ENCODE measurements at places on chromosomes 13 and 19.

DNA sequence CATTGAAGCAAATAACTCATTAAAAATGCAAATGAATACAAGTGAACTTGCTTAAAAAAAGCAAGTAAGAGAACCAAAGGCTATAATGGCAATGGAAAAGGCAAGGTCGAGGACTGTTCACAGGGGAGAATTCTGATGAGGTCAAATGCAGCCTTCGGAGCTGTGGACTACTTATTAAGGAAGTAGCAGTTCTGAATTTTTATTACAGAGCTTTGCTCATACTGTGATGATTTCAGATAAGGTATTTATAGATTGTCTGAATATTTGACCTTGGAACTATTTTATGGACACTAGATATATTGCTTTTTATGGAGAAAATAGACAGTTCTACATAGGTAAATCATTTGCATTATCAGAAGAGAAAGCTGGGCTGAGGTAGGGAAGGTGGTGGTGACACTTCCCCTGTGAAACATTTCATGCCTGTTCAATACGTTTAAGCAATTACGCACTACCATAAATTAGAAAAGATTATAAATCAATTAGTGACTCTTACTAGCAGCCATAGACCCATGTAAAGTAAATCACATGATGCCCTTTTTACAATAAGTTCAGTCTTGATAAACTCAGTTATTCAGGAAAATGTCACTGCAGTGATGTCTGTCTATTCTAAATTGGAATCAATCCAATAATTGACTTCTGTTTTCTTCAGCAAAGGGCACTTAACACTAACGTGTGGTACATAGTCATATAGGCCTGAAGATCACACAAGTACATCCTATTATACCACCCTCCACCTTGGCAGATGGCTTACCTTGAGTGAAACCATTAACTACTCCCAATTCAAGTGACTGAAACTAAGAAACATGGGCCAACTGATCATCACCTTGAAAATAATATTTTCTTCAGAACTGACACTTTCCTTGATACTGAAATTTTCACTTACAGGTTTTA lies 260.0 kb downstream of the KLF12 start:
- no peak for DNase-seq

GRCh38 chr13:50726164-50726563 lies 117.3 kb downstream of the DLEU7 start:
- no peak for DNase-seq

DNA sequence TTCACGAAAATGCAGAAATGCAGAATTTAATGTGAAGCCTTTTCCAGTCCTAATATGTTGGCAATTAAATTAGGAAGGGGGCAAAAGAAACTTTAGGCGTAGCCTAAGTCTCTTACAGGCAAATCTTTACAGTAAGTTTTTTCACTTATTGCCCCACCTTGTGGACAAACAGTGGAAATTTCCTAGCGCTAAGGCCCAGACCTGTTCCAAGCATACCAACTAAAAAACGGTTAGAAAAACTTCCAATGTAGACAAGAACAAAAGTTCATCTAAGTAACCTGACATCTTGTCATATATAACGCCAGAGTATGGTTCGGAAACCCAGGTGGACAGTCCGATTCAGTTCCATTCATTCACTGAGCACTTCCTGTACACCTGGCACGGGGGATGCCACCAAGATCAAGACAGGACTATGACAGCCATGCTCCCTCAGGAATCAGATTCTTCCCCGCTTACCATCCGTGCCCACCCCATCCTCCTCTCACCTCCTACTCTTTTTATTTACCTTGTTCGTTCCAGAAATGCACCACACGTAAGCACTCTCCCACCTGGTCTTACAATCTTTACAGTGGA lies 4.9 kb downstream of the ZAR1L start:
- DNase-seq, result no peak

- DNase-seq, result no peak
Measured at GRCh38 chr13:104014803-104015645, 948.8 kb upstream of the SLC10A2 start.

- DNase-seq, result no peak
Measured at GRCh38 chr19:30999726-31000125, 349.5 kb downstream of the TSHZ3 start.

GRCh38 chr13:110128546-110128945 lies 178.4 kb downstream of the COL4A1 start:
- no peak for DNase-seq

DNA sequence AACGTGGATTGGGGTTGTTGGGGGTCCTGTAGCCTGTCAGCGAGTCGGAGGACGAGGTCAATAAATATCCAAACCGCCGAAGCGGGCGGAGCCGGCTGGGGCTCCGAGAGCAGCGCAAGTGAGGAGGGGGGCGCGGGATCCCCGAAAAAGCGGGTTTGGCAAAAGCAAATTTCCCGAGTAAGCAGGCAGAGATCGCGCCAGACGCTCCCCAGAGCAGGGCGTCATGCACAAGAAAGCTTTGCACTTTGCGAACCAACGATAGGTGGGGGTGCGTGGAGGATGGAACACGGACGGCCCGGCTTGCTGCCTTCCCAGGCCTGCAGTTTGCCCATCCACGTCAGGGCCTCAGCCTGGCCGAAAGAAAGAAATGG lies 754 bp upstream of the SIX5 start:
- DNase-seq, result no peak

- no peak for DNase-seq
Measured at GRCh38 chr19:24141612-24142011, 54.6 kb downstream of the ZNF254 start.

DNA sequence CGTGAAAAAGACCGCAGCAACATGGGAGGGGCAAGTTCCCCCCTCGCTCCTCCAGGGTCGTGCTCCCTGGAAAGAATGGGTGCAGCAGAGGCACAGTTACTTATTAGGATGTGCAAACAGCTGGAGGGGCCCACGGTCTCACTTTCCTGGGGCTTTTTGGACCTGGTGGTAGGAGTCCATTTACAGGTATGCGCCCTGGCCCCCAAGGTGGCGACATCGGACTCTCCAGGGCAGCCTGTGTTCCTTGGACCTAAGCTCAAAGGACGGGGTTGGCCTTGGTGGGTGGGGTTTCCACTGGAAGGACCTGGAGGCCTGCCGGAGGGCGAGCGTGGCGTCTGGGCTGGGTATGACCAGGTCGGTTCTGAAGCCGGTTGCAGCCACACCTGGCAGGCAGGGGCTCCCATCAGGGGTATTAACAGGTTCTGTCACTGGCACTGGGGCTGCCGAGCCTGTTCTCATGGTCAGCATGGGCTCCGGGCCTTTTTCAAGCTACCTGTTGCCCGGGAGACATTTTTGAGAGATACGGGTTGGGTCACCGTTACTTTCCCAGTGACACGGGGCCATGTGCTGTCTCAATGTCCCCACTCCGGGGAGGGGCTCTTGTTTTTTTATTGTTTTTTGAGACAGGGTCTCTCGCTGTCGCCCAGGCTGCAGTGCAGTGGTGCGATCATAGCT lies 5.9 kb downstream of the ZFR2 start:
- DNase-seq, result no peak

DNA sequence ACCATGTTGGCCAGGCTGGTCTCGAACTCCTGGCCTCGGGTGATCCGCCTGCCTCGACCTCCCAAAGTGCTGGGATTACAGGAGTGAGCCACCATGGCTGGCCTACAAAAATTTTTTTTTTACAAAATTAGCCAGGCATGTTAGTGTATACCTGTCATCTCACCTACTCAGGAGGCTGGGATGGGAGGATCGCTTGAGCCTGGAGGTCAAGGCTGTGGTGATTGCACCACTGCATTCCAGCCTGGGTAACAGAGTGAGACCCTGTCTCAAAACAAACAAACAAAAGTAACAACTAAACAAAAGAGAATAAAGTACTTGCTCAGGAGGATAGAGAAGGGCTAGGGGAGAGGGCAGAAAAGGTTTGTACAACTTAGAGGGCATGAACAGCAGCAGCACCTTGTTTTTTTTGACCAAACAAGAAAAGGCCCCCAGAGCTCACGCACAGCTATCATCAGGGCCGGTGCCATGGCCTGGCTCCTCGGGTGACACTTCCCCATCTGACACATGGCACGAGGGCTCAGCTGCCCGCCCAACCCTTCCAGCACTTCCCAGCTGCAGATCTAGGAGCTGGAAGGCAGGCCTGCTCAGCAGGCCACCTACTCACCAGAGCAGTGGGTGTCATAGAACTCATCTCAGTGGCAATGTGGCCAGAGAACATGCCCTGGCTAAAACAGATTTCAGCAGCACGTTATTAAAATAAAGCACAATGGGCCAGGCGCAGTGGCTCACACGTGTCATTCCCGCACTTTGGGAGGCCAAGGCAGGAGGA lies 8.6 kb upstream of the SLC7A9 start:
- no peak for DNase-seq

- DNase-seq, result no peak
Measured at GRCh38 chr13:113777311-113778260, 18.6 kb downstream of the TMEM255B start.

DNA sequence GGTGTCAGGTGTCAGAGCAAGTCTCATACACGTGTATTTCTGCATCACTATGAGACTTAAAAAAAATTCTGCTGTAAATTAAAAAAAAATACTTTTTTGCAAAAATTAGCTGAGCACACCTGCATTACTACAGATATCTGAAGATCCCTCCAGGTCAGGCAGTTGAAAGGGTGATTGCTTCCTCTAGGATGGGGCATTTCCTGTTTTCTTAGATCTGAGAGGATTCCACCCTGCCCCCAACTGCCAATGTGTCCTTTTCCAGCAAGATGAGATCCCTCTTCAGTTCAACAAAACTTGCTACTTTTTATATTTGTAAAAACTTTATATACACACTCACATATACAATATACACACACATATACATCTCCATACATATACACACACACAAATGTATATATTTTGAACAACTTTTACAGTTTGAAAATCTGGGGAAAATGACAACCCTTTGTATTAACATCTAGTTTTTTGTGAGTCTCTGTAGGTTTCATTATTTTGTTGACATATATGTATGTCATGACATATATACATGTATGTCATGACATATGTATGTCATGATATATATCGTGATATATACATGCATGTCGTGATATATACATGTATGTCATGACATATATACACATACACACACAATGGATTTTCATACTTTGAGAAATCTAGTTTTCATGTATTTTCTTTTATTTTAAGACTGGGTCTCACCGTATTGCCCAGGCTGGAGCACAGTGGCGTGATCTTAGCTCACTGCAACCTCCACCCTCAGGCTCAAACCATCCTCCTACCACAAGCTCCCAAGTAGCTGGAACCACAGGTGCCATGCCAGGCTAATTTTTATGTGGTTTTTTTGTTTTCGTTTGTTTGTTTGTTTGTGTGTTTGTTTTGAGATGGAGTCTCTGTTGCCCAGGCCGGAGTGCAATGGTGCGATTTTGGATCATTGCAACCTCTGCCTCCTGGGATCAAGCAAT lies 17.8 kb downstream of the ZNF813 start:
- no peak for DNase-seq

DNA sequence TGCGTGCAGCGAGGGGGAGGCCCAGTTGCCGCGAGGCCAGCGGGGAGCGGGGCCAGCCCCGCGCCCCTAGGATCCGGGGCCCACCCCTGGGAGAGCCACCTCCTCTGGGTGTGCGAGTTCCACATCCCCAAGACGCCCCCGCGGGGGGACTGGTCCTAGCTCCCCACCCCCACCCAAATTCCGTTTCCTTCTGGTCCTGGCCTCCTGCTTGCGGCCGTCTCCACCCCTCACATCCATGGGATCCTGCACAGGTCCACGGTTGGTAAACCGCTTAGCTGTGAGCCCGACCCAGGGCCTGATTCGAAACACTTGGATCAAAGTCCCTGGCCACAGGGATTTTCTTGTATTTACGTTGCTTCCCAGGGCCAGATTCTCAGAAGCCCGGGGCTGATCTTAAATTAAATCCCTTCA lies 324 bp upstream of the FBXO17 start:
- DNase-seq, result no peak

GRCh38 chr13:31927219-31927653 lies 104.3 kb upstream of the FRY start:
- DNase-seq, result no peak

- no peak for DNase-seq
Measured at GRCh38 chr13:76455960-76456359, 430.2 kb downstream of the KCTD12 start.

DNA sequence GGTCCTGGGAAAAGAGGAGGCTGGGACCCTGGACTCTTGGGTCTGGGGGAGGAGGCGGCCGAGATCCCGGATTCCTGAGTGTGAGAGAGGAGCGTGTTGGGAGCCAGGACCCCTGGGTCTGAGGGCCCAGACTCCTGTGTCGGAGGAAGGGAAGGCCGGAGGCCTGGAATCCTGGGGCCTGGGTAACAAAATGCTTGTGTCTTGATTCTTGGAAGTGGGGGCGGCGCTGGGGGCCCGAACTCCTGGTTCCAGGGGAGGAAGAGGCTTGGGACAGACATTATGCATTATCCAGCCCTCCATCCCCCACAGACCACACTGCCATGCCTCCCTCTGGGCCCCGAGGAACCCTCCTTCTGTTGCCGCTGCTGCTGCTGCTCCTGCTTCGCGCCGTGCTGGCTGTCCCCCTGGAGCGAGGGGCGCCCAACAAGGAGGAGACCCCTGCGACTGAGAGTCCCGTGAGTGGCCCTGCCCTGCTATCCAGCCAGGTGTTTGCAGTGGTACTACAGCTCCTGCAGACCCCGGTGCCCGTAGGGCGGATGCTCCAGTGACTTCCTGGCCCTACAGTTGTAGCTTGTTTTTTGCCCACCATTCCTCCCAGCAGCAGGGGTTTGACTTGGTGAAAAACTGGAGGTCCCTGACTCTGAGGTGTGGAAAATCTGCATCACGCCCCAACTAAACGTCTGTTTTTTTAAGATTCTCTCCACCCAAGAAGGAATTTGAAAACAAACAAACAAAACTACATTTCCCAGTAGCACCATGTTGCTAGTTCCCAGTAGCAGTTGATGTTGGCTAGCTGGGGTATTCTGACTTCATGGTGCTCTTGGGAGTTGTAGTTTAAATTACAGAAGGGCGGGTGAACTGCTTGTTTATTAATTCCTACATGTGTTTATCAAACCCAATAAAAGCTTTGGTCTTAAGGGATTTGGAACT lies 630 bp downstream of the NUCB1 start:
- no peak for DNase-seq

- no peak for DNase-seq
Measured at GRCh38 chr19:18503337-18503970, 18.4 kb downstream of the ELL start.

GRCh38 chr19:41218615-41219507 lies at the start of gene AXL:
Gene AXL, plus strand, starts transcription at chr19:41219223. Its CDS starts 170 bp downstream, at chr19:41219393.
- DNase-seq, result no peak

GRCh38 chr13:111489301-111489700 lies 168.9 kb downstream of the TEX29 start:
- DNase-seq, result no peak

DNA sequence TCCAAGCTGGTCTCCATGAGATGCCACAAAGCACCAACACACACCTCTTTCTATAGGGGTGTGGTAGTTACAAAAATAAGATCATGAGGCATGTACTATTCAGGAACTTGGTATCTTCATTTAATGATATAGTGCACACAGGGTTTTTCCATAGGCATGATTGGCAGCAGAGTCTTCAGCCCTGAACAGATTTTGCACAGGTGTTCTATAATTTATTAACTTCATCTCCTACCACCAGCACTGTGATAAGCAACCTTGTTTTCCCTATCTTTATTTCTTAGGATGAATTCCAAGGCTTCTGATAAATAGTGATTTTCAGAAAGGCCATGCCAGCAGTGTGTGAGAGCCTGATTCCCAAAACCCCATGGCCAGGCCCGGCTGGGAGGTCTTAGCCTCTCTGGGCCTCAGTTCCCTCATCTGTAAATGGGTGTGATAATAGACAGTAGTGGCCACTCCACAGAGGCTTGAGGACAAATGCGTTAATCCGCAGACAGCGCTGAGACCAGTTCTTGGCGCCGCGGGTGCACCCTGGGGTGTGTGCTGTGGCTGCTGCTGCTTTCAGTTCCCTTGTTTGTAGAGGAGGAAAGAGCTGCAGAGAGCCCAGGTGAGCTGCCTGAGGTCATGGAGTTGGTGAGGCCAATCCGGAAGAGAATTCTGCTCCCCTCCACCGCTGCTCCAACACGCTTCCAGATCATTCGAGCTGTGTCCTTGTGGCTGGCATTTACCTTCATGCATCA lies 33.1 kb downstream of the DHRS12 start:
- no peak for DNase-seq
